ENCODE measurements at places on chromosomes 1 and 21.

GRCh38 chr1:154972517-154973343, 1.8 kb upstream of the CKS1B start:
- peak; percentile 98 for DNase-seq

DNA sequence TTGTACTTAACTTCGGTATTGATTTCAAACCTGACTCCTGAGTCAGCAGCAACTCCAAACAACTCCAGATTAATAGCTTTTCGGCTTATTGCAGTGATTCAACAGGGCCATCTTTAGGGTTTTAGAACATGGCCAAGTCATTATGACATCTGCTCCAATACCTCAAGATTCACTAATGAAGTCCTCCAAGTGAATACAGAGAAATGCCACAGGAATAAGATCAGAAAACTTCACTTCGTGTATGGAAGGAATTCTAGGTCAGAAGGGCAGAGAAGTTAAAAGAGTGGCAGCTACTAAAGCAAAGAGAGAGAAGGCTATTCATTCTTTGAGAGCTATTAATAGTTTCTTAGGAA, 7.6 kb upstream of the C1orf116 start:
- DNase-seq = peak; percentile 70

DNA sequence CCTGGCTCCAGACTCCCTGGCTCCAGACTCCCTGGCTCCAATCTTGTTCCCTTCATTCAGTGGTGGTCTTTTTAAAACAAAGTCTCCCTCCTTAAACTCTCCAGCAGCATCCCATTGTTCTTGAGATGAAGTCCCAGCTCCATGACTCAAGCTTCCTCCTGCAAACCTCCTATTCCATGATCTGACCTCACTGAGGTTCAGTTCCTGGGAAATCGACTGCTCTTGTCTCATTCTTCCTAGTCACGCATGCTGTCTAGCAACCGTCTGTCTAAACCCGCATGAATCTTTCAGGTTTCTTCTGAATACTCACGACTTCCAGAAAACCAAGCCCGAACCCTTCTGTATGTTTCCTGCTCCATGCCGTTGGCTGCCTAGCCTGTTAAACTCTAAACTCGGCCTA, 91.9 kb downstream of the RAVER2 start:
- no peak for DNase-seq

DNA sequence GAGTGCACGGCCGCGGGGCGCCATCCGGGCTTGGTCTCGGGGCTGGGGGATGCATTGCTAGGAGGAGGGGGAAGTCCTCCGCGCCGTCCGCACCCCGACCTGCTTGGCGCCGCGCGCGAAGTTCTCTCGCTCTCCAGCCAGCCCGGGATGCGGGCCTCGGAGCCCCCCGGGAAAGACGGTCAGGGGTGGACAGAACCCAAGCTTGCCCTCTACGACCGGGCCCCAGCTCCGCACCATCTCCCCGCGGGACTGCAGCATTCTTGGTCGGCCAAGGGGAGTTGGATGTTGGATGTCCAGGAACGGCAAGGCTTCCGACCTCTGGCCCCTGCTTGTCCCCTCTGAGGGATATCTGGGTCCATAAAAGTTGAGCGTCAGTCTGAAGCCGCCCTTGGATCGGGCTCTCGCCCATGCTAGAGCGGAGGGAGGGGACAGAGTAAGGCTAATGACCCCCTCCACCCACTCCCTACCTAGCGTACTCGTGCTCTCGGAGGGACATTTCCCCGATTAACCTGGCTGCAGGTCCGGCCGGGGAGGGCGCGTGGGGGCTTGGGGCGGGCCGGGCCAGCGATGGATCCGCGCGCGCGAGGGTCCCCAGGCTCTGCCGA, 522 bp downstream of the DISP3 start:
- no peak for DNase-seq

- DNase-seq = no peak
Measured at GRCh38 chr1:198606020-198606438, 32.8 kb upstream of the PTPRC start.

GRCh38 chr1:53112861-53113260, 29.6 kb downstream of the SLC1A7 start:
- DNase-seq = no peak

GRCh38 chr1:162397039-162397448, 14.9 kb downstream of the SH2D1B start:
- no peak for DNase-seq

- no peak for DNase-seq
Measured at GRCh38 chr1:210696709-210697108, 368.0 kb downstream of the HHAT start.

- DNase-seq = peak; percentile 83
Measured at GRCh38 chr1:217076902-217077301, 353.7 kb upstream of the ESRRG start.
